ENCODE measurements at places on chromosomes 6 and 20. TPM values are rescaled to one million over a fixed set of nuclear protein-coding genes. Genes with fewer than 3 reads are reported as not detected.

GRCh38 chr6:38364127-38364526 is 275.6 kb downstream of the BTBD9 start:
- H3K27ac ChIP-seq = no peak overlapping the region
- H3K36me3 ChIP-seq = no peaks in the 10 kb centered on the region
- H3K27me3 ChIP-seq = no peaks in the 10 kb centered on the region
- H3K4me1 ChIP-seq = no peaks in the 10 kb centered on the region
- DNase-seq = no peak

- no peak overlapping the region for H3K4me3 ChIP-seq
- H3K27ac ChIP-seq = no peak overlapping the region
- H3K36me3 ChIP-seq = peaks cover 47% of the 10 kb centered on the region
- H3K27me3 ChIP-seq = no peaks in the 10 kb centered on the region
Measured at GRCh38 chr20:44917399-44917798, 7.5 kb downstream of the PABPC1L start.

- H3K36me3 ChIP-seq = no peaks in the 10 kb centered on the region
- no peak overlapping the region for H3K27ac ChIP-seq
- no peak for DNase-seq
- H3K4me3 ChIP-seq = no peak overlapping the region
Measured at GRCh38 chr20:22805219-22805618, 220.8 kb upstream of the FOXA2 start.

DNA sequence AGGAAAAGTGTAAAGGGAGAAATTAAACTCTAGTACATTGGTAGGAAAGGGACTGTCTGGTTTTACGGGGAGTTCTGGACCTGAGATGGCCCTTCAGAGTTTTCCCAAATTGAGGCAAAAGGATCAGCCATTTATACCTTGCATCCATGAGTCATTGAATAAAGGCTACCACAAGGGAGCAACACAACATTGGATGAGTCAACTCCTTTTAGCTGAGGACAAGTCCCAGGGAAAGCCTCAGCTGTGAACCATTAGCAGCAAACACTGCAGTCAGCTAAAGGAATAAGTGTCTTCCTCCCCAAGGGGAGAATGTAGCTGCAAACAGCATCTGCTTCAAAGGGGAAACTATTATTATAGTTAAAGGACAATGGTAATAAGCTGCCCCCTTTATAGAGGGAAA is 468.7 kb upstream of the ID4 start:
- no peaks in the 10 kb centered on the region for H3K36me3 ChIP-seq
- H3K4me3 ChIP-seq = no peak overlapping the region
- no peak for DNase-seq
- no peak overlapping the region for H3K27ac ChIP-seq
- no peaks in the 10 kb centered on the region for H3K4me1 ChIP-seq

- H3K36me3 ChIP-seq = no peaks in the 10 kb centered on the region
- H3K27me3 ChIP-seq = no peaks in the 10 kb centered on the region
- H3K27ac ChIP-seq = no peak overlapping the region
- H3K4me3 ChIP-seq = no peak overlapping the region
Measured at GRCh38 chr6:5338177-5338960, 77.1 kb downstream of the FARS2 start.

Gene GSTA2
- total RNA-seq = not detected

- no peak overlapping the region for H3K27ac ChIP-seq
- no peaks in the 10 kb centered on the region for H3K27me3 ChIP-seq
- H3K4me1 ChIP-seq = no peaks in the 10 kb centered on the region
- no peaks in the 10 kb centered on the region for H3K36me3 ChIP-seq
Measured at GRCh38 chr6:34949636-34950035, 60.6 kb downstream of the ANKS1A start.

Gene GATA5
- not detected for total RNA-seq

DNA sequence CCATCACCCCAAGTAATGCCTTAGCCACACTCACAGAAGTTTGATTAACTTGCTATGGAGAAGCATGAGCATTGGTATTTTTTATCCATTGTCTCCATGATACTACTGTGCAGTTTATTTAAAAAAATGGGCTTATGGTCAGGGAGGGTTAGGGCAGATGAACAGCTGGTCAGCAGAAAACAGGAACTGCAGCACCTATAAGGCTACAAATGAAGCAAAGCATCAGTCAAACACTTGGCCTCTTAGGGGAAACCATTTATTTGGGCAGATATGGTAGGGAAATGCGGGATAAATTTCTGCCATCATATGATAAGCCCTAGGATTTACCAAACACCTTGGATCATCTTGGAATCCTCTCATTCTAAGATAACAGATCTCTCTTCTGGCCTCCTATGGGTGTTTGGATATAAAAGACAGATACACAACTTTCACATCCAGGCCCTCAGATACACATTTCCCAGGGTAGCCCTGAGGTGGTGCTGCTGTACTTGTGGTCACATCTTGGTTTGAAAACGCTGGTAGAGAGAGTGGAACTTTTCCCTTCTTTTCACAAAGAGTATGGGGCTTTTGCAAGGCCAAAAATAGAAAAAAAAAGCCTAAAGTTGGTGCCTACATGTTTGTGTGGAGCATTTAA is 42.8 kb upstream of the AHI1 start:
- peaks cover 2% of the 10 kb centered on the region for H3K27me3 ChIP-seq
- peaks cover 15% of the 10 kb centered on the region for H3K36me3 ChIP-seq
- H3K4me3 ChIP-seq = no peak overlapping the region
- H3K4me1 ChIP-seq = peaks cover 42% of the 10 kb centered on the region
- no peak overlapping the region for H3K27ac ChIP-seq

- peaks cover 11% of the 10 kb centered on the region for H3K27me3 ChIP-seq
- H3K4me1 ChIP-seq = peaks cover 15% of the 10 kb centered on the region
- H3K36me3 ChIP-seq = no peaks in the 10 kb centered on the region
- H3K27ac ChIP-seq = no peak overlapping the region
Measured at GRCh38 chr20:52497731-52498130, 306.2 kb upstream of the ZFP64 start.

Gene CST4
- total RNA-seq = not detected

DNA sequence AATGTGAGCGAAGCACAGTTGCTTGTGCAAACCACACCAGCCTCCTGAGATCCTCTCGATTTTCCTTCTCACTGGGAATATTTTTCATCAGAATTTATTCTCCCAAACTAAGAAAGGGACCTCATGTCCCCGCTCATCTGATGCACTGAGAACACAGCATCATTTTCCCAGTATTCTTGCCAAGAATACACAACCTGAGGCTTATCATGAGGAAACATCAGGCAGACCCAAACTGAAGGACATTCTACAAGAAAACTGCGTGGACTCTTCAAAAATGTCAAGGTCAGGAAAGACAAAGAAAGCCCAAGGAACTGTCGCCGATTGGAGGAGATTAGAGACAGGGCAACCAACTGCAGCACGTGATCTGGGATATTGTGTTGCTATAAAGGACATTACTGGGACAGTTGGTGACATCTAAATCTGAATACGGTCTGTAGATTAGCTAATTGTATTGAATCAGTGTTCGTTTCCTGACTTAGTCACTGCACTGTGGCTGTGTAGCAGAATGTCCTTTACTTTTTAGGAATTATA is 72.3 kb downstream of the SNX5 start:
- H3K4me3 ChIP-seq = no peak overlapping the region
- H3K4me1 ChIP-seq = peaks cover 17% of the 10 kb centered on the region
- no peak for DNase-seq
- no peak overlapping the region for H3K27ac ChIP-seq
- H3K27me3 ChIP-seq = peaks cover 45% of the 10 kb centered on the region

GRCh38 chr6:20211037-20211940 is 980 bp downstream of the MBOAT1 start:
- H3K27me3 ChIP-seq = peaks cover 6% of the 10 kb centered on the region
- peak overlapping the region; percentile 84 for H3K4me3 ChIP-seq
- DNase-seq = no peak
- H3K4me1 ChIP-seq = peaks cover 49% of the 10 kb centered on the region
- peaks cover 6% of the 10 kb centered on the region for H3K36me3 ChIP-seq

DNA sequence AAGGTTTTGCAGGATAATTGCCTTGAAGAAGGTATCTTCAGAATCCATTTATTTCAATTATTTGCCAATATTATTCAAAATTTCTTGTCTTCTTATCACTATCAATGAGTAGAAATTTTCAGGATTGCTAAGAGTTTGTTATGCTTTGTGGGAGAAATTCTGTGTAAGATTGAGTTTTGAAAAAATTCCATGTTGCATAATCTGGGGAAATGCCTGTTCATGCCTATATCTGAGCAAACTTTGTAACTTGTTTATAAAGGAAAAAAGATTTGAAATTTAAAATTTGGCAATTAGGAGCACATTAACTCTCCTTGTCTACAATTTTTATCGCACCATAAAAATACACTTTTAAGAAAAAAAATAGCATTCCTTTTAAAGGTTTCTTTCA is 39.8 kb upstream of the EDN1 start:
- no peak overlapping the region for H3K27ac ChIP-seq
- H3K4me3 ChIP-seq = no peak overlapping the region
- H3K36me3 ChIP-seq = no peaks in the 10 kb centered on the region
- no peak for DNase-seq
- H3K27me3 ChIP-seq = peaks cover 25% of the 10 kb centered on the region
- no peaks in the 10 kb centered on the region for H3K4me1 ChIP-seq

GRCh38 chr6:108510461-108511319 is 50.0 kb upstream of the FOXO3 start:
- no peaks in the 10 kb centered on the region for H3K4me1 ChIP-seq
- H3K4me3 ChIP-seq = no peak overlapping the region
- no peak for DNase-seq
- peaks cover 2% of the 10 kb centered on the region for H3K36me3 ChIP-seq
- H3K27me3 ChIP-seq = no peaks in the 10 kb centered on the region

Gene C6orf58
- not detected for total RNA-seq

DNA sequence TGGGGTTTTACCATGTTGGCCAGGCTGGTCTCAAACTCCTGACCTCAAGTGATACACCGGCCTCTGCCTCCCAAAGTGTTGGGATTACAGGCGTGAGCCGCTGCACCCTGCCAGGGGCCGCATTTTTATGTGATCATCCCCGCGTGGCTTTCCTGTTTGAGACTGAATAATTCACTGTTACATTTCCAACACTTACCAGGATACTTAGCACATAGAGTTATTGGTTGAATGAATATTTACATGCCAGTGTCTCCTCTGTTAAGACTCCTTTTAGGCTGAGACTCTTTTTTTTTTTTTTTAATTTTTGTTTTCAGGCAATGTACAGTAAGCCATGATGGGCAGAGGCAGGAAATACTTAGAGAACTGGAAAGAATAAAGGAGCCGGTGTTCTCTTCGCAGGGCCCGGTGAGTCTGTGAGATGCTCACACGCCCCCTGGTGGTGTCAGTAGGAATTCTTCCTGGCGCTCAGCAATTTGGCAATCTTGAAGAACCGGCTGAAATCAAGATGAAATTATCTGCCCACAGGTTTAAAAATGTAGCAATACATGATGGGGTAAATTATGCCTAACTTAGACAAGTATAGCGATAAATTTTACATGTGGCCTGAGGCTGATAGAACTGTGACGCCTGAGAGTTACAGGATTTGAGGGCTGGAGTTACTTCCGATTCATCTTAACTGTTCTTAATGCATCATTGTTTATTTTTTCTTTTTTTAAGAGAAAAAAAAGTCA is 7.6 kb upstream of the RNF114 start:
- H3K4me1 ChIP-seq = peaks cover 5% of the 10 kb centered on the region
- peaks cover 4% of the 10 kb centered on the region for H3K27me3 ChIP-seq
- DNase-seq = peak; percentile 87

GRCh38 chr6:15304337-15305042 is 58.6 kb downstream of the JARID2 start:
- no peaks in the 10 kb centered on the region for H3K27me3 ChIP-seq
- no peak for DNase-seq
- H3K27ac ChIP-seq = peak overlapping the region; percentile 93
- peaks cover 38% of the 10 kb centered on the region for H3K36me3 ChIP-seq
- peak overlapping the region; percentile 29 for H3K4me3 ChIP-seq

- H3K36me3 ChIP-seq = no peaks in the 10 kb centered on the region
- peak; percentile 86 for DNase-seq
- peak overlapping the region; percentile 52 for H3K27ac ChIP-seq
- H3K4me1 ChIP-seq = peaks cover 16% of the 10 kb centered on the region
- H3K4me3 ChIP-seq = peak overlapping the region; percentile 51
Measured at GRCh38 chr6:137033828-137034227, 10.9 kb downstream of the IL20RA start.

DNA sequence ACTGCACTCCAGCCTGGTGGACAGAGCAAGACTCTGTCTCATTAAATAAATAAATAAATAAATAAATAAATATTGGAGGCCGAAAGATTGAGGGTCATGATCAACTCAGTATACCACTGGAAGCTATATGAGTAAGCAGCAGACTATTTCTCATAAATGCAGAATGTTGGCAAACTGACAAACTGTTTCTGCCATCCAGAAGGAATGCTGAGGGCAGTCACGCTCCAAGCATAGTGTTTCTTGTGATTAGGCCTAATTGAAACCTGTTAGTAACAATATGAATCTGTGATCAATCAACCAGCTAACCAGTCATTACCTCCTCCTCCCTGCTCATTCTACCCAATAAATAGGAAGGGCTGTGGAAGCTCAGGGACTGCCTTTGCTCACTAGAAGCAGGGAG is 15.2 kb upstream of the KCNK15 start:
- peaks cover 6% of the 10 kb centered on the region for H3K4me1 ChIP-seq
- H3K36me3 ChIP-seq = no peaks in the 10 kb centered on the region
- H3K27me3 ChIP-seq = no peaks in the 10 kb centered on the region

Gene TNF
- total RNA-seq = 53.4 TPM

Gene GGTLC1
- total RNA-seq = not detected

Gene PDE7B
- total RNA-seq = 0.29 TPM

Gene AVP
- not detected for total RNA-seq

DNA sequence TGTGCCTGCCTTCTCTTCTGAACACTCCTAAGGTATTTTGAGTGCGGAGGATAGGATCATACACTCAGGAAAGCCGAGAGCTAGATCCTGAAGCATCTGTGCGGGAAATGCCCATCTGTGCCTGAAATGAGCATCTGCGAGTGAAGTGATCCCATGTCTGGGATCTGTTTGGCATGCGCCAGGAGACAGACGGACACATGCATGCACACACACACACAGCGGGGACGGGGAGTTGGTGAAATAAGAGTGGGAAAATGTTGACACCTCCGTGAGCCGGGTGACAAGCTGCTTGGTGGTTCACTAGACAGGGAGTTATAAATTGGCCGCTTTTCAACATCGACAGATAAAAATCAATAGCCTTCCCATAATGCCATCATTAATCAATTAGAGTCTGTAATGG is 13.8 kb downstream of the SYNJ2 start:
- H3K36me3 ChIP-seq = no peaks in the 10 kb centered on the region
- H3K4me1 ChIP-seq = peaks cover 23% of the 10 kb centered on the region
- H3K4me3 ChIP-seq = no peak overlapping the region
- no peak for DNase-seq
- H3K27me3 ChIP-seq = no peaks in the 10 kb centered on the region

- no peak overlapping the region for H3K4me3 ChIP-seq
- peaks cover 24% of the 10 kb centered on the region for H3K27me3 ChIP-seq
- no peak overlapping the region for H3K27ac ChIP-seq
- no peaks in the 10 kb centered on the region for H3K36me3 ChIP-seq
- no peak for DNase-seq
Measured at GRCh38 chr6:112331306-112331705, 15.8 kb upstream of the RFPL4B start.

DNA sequence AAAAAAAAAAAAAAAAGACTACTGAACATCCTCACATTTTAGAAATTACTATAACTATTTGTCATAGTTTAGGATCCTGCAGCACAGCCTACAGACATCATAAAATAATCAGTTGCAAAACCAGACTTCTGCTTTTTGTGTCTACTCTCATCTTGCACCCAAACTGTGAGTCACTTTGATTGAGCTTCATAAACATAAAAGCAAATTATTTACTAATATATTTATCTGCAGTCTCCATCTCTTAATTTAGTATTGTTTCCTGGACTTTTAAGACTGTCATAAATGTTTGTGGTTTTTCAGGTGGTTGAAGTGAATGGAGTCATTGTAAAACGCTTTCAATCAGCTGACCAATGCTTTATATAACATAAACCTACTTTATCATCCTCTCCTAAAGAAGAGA is 14.8 kb upstream of the CALHM6 start:
- no peaks in the 10 kb centered on the region for H3K36me3 ChIP-seq
- H3K27ac ChIP-seq = no peak overlapping the region
- no peak for DNase-seq
- H3K27me3 ChIP-seq = peaks cover 25% of the 10 kb centered on the region
- peaks cover 42% of the 10 kb centered on the region for H3K4me1 ChIP-seq

Gene BMP2
- total RNA-seq = not detected
